ENCODE measurements at places on chromosomes 6 and 20. TPM values are rescaled to one million over a fixed set of nuclear protein-coding genes. Genes with fewer than 3 reads are reported as not detected.

Gene UBD
- total RNA-seq: 99.5 TPM

Gene EGFL8
- 4.5 TPM for total RNA-seq

DNA sequence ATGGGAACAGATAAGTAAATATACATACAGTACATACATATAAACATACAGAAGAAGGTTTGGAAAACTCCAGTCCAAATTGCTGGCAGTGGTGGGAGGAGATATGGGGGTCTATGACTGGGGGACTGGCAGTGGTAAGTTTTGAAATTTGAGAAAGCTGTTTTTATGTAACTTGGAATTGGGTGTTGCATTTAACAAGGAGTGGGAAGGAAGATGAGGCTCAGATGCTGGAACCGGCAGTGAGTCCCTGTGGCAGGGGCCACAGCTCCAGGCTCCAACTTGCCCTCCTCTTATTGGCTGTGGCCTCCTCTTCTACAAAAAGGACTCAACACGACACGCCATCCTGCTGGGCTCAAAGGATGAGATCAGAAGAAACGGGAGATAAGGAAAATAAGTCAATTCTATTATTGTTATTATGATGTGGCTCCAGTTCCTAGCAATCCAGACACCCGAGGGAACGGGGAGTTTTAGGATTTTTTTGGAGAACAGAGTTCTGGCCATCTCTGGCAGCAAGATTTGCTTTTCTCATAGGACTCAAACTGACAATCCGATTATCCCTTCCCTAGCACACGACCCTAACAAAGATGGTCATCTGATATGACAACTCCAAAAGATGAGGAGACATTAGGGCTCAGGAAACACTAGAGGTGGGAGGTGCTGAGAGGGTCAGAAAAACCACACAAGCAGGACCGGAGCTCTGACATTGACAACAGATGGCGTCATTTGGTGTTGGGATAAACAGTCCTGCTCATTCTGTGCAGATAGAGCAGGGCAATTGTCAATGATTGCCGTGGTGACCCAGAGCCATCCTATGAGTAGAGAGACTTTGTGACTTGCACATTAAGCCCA lies 6.0 kb upstream of the TGM2 start:
- no peaks in the 10 kb centered on the region for H3K27me3 ChIP-seq
- H3K4me3 ChIP-seq: no peak overlapping the region
- DNase-seq: no peak

Gene PNLDC1
- not detected for total RNA-seq

GRCh38 chr6:144898741-144899140 lies 613.6 kb downstream of the UTRN start:
- no peaks in the 10 kb centered on the region for H3K27me3 ChIP-seq
- H3K27ac ChIP-seq: no peak overlapping the region
- no peak overlapping the region for H3K4me3 ChIP-seq

DNA sequence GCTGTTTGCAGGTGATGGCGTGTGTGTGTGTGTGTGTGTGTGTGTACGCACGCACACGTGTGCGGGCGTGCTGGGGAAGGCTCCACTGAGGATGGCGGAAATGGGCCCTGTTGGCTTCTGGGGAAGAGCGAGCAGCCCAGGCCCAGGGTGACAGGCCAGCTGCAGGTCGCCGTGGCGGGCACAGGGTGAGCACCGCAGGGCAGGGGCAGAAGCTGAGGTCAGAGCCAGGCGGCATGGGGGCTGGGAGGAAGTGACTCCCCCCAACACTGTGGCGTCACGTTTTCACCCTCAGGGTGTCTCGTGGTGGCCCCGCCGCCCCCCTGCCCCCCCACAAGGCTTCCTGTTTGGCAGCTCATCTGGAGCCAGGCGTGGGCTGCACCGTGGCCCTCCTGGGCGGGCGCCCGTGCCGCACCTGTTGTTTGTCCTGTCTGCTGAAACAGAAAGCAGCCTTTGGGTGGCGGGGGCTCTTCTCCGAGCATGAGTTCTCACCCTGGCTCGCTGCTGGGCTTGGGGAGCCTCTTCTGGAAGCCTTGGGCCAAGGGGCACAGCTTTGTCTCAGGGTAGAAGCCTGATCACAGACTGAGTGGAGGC lies 7.1 kb downstream of the RBM38 start:
- H3K27ac ChIP-seq: no peak overlapping the region
- H3K4me1 ChIP-seq: no peaks in the 10 kb centered on the region
- no peaks in the 10 kb centered on the region for H3K27me3 ChIP-seq
- H3K36me3 ChIP-seq: no peaks in the 10 kb centered on the region
- no peak for DNase-seq

Gene RAMACL
- 1.1 TPM for total RNA-seq

Gene SPATS1
- not detected for total RNA-seq

Gene DPPA5
- total RNA-seq: not detected

Gene RNF144B
- 2.2 TPM for total RNA-seq

Gene GTSF1L
- not detected for total RNA-seq

Gene ERVFRD-1
- total RNA-seq: 2.2 TPM

DNA sequence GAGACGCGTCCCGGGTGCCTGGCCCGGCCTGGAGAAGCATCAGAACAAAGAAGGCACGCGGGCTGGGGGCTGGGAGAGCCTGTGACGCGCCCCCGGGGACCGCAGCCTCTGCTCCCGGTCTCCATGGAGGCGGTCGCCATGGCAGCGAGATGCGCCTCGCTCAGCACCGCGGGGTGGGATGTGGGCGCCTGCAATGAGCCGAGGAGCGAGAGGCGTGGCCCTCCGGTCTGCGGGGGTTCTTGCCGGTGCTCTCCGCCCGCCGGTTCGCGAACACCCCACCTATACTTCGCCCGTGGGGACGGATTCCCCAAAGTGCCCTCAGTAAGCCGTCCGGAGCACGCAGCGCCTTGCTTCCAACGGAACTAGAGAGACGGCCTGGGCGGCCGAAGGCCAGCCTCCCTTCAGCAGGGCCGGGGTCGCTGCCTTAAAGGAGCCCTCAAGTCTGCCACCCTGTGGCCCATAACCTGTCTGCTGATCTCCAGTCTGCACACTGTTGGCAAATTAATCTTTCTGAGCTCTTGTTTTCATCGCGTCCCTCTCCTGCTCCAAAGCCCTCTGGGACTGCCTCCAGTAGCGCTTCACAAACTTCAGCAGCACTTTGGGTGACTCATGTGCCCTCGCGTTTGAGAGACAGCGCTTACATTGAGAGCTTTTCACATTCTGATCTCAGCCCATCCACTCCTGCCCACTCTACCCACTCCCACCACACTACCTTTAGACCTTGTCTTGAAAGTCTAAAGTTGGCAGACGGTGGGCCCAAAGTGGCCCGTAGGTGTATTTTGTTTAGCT lies 983 bp upstream of the ADISSP start:
- DNase-seq: peak; percentile 87
- H3K27me3 ChIP-seq: no peaks in the 10 kb centered on the region
- peaks cover 13% of the 10 kb centered on the region for H3K4me1 ChIP-seq
- peak overlapping the region; percentile 56 for H3K4me3 ChIP-seq

DNA sequence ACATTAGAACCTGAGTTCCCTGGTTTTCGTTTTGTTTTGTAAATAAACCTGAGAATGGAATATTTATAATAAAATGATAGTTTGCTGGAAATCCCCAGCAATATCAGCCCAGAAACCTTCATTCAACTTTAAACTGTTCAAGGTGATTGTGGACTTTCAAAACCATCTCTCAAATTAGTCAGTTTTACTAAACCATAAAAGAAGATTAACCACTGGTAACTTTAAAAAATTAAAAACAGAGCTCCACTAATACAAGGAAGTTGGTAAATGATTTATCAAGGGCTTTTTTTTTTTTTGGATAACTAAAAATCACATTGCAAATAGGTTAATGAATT lies 10.0 kb downstream of the MBOAT1 start:
- no peak overlapping the region for H3K4me3 ChIP-seq
- H3K27ac ChIP-seq: peak overlapping the region; percentile 85
- no peaks in the 10 kb centered on the region for H3K27me3 ChIP-seq
- H3K36me3 ChIP-seq: no peaks in the 10 kb centered on the region

Gene BMP6
- 4.3 TPM for total RNA-seq

Gene SEC63
- total RNA-seq: 40.0 TPM

DNA sequence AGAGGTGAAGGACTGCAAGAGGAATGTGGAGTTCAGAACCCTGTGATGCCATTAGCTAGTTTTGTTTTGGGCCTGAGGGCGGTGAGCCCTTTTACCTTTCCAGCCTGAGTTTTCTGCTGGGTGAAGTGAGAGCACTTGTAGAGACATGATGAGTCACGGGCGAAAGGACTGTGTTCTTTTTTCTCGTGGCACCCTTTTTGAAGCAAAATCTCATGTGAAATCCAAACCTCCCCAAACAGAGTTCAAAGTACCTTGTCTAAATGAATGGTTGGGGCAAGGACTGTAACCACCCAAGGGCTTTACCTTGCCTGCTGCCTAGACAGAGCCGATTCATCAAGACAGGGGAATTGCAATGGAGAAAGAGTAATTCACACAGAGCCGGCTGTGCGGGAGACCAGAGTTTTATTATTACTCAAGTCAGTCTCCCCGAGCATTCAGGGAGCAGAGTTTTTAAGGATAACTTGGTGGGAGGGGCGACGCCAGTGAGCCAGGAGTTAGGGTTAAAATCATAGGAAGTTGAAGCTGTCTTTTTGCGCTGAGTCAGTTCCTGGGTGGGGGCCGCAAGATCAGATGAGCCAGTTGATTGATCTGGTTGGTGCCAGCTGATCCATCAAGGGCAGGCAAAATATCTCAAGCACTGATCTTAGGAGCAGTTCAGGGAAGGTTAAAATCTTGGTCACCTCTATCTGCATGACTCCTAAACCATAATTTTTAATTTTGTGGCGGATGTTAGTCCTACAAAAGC lies 25.8 kb downstream of the SAMD5 start:
- peaks cover 13% of the 10 kb centered on the region for H3K4me1 ChIP-seq
- no peak overlapping the region for H3K4me3 ChIP-seq
- H3K36me3 ChIP-seq: no peaks in the 10 kb centered on the region
- H3K27me3 ChIP-seq: no peaks in the 10 kb centered on the region
- no peak for DNase-seq

Gene CBLN4
- total RNA-seq: 2.5 TPM

Gene RAD21L1
- total RNA-seq: not detected

DNA sequence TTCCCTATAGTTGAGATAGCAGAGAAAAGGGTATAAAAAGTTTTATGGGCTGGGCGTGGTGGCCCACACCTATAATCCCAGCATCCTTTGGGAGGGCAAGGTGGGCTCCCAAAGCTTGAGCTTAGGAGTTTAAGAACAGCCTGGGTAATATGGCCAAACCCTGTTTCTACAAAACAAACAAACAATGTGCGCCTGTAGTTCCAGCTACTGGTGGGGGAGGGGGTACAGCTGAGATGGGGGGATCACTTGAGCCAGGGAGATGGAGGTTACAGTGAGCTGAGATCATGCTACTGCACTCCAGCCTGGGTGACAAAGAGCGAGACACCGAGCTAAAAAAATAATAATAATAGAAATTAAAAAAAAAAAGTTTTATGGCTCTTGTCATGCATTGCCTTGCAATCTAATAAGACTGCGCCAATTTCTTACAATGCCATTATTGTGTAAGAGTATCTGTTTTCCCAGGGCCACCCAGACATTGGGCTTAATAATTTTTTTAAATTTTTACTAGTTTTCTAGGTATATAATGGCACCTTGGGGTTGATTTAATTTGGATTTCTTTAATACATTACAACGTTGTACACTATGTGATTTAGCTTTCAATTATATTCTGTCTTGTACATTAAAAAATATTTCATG lies 3.9 kb downstream of the ACSS2 start:
- no peak overlapping the region for H3K4me3 ChIP-seq
- no peaks in the 10 kb centered on the region for H3K36me3 ChIP-seq
- H3K27me3 ChIP-seq: no peaks in the 10 kb centered on the region

- H3K4me3 ChIP-seq: no peak overlapping the region
- H3K36me3 ChIP-seq: no peaks in the 10 kb centered on the region
- H3K27me3 ChIP-seq: no peaks in the 10 kb centered on the region
- no peak overlapping the region for H3K27ac ChIP-seq
- H3K4me1 ChIP-seq: no peaks in the 10 kb centered on the region
Observed at GRCh38 chr6:111750753-111751673, 122.2 kb downstream of the FYN start.

DNA sequence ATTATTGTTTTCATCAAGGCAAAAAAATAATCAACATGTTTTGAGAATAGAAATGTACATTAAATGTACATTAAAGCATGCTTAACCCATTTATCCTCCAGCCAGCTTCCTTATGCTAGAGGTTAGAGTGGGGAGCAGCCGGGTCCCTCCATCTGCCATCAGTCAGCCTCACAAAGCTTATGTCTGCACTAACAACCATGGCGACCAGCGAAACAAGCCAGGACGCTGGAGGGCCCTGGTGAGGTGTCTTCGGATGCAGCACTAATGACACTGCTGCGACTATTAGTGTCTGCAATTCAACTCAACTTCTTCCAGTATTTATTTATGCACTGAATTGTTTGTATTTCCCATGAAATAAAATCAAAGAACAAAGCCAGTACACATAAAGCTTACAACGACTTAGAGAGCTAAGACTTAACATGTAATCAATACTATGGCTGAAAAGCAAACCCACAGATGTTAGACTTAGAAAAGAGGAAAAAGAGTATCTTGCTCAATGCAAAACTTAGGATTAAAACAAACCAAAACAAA lies 6.8 kb downstream of the CLDN20 start:
- H3K4me3 ChIP-seq: no peak overlapping the region
- H3K4me1 ChIP-seq: peaks cover 27% of the 10 kb centered on the region
- H3K36me3 ChIP-seq: no peaks in the 10 kb centered on the region
- H3K27me3 ChIP-seq: no peaks in the 10 kb centered on the region

DNA sequence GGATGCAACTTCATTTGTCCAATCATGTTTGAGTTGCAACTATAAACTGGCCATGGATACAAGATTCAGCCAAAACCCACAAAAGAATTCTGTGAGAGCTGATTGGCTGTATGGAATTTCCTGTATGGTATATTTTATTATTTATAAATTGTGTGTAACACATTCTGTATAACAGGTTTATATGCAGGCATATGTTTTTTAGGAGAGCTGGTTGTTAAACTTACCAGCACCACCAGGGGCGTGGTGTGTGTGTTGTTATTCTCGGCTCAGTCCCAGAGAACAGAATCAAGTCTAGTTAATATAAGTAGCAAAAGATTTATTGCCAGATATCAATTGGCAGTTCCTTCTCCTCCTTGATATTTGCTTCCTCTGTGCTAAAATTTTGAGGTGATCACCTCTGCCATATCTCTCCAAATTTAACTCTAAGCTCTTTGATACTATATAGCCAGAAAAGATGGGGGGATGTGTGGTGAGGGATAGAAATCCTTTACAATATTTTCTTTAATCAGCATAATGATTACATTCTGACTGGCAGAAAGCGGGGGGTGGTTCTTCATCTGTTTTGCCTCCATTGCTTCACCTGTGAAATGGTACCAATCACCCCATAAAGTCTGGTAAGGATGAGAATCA lies 22.9 kb downstream of the CNBD2 start:
- H3K27ac ChIP-seq: no peak overlapping the region
- no peak overlapping the region for H3K4me3 ChIP-seq
- DNase-seq: peak; percentile 44

Gene GRM1
- total RNA-seq: 0.08 TPM

Gene MAFB
- 3.7 TPM for total RNA-seq

Gene COL12A1
- 48.4 TPM for total RNA-seq

GRCh38 chr20:57934007-57934805 lies 224.4 kb upstream of the PMEPA1 start:
- H3K4me3 ChIP-seq: no peak overlapping the region
- H3K27me3 ChIP-seq: no peaks in the 10 kb centered on the region
- peaks cover 6% of the 10 kb centered on the region for H3K4me1 ChIP-seq
- no peak for DNase-seq
- H3K27ac ChIP-seq: no peak overlapping the region

Measured in hepatocyte (in vitro differentiated cells).